ENCODE measurements at places on chromosomes 5 and 9.

DNA sequence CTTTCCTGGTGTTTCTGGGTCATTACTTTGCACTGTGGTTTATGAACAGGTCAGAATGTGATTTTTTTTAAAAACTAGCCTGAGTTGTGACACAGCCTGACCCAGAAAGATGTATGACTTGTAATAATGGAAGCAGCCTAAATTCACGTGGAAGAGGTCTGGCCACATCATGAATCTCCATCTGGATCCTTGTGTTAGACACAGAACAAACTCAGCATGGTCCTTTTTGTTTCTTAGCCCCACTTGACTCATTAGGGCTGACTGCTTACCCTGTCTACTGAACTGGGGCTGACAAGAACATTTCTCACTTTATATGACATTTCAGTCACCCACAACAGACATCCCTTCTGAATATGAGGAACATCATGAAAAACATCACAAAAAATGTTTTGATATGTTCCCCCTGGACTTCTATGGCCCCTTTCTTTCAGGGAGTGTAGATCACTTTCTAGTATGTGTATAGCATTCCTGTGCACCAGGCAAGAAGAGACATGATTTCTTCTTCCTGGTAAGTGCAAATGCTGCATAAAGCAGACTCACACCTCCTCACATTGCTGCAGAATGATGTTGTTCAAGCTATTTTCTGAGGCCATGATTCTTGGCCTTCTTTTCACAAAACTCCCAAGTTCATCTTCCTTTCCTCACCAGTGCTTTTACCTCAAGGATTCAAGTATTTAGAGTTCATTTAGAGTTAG is 52.3 kb downstream of the ZNF622 start:
- no peak for DNase-seq

GRCh38 chr5:130323804-130324454 is 419.7 kb downstream of the CHSY3 start:
- no peak for DNase-seq

DNA sequence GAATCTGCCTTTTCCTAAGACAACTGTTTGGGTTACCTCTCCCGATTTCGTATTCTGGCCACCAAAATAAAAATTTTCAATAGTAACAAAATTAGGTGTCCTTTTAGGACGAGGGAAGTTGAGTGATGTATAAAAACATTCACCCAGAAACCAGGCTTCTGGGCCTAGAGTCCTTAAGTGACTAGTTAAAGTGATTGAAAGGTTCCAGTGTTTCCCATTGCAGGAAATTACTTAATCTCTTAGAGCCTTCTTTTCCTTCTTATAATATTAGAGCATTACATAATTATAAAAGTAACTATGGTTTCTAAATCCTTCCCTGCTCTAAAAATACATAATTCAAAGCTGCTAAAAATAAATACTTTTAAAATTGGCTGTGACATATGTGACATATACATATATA is 7.3 kb downstream of the MCIDAS start:
- DNase-seq = no peak

DNA sequence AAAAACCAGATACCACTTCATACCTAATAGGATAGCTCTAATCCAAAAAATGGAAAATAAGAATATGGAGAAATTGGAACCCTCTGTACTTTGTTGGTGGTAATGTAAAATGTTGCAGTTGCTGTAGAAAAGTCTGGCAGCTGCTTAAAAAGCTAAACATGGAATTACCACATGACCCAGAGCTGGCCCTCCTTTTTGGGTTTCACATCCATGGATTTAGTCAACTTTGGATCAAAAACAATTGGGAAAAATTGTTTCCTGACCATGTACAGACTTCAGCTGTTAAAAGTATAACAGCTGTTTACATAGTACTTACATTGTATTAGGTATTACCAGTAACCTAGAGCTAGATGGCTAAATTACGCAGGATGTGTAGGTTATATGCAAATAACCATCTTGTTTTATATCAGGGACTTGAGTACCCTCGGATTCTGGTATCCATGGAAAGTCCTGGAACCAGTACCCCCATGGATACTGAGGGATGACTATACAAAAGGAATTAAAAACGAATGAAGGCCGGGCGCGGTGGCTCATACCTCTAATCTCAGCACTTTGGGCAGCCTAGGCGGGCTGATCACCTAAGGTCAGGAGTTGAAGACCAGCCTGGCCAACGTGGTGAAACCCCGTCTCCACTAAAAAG is 15.8 kb downstream of the DNAJA1 start:
- DNase-seq = no peak

DNA sequence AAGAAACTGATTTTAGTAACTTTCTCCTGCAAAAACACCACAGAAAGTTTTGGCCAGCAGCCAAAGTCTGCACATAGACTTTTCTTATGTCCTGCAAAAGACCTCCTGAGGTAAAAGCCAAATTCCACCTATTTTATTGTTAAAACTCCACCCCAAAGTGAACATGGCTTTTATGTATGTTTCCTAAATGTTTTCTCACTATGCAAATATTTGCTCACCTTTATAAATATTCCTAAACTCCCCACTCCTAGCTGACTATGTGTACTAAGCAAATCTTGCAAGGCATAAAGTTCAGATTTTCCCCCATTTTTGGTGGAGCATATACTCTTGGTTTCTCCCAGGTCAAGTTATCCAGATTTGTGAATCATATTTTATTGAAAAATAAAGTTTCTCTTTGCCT is 446.2 kb downstream of the DNAH5 start:
- no peak for DNase-seq

DNA sequence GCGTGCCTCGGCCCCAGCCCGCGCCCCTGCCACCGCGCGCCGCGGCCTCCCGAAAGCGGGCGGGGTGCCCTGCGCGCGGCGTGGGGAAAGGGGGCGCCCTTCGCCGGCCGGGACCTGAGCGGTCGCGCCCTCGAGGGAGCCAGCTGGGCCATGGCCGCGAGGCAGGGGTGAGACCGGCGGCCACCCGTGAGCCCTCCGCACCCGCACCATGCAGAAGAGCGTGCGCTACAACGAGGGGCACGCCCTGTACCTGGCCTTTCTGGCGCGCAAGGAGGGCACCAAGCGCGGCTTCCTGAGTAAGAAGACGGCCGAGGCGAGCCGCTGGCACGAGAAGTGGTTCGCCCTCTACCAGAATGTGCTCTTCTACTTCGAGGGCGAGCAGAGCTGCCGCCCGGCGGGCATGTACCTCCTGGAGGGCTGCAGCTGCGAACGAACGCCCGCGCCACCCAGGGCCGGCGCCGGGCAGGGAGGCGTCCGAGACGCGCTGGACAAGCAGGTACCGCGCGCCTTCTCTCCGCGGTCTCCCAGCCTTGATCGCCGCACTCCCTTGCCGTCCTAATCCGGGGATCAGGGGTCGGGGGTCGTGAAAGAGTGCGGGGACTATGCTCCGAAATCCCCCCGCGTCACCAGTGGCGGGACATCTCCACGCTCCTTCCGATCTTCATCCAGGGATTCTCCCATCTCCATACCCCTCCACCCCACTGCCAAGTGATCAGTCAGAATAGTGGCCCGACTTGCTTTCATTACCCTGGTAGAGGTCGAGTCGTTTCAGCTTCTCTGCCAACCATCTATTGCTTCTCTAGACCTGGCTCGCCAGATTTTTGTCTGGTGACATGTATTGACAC is 590 bp downstream of the RASGRF2 start:
- no peak for DNase-seq

GRCh38 chr5:157184117-157184670 is 3.6 kb downstream of the ITK start:
- no peak for DNase-seq

GRCh38 chr5:83547889-83548288 is 76.3 kb downstream of the VCAN start:
- no peak for DNase-seq

GRCh38 chr5:163565492-163565891 is 60.1 kb downstream of the MAT2B start:
- DNase-seq = no peak

- DNase-seq = no peak
Observed at GRCh38 chr5:113846941-113847340, 333.4 kb downstream of the YTHDC2 start.

DNA sequence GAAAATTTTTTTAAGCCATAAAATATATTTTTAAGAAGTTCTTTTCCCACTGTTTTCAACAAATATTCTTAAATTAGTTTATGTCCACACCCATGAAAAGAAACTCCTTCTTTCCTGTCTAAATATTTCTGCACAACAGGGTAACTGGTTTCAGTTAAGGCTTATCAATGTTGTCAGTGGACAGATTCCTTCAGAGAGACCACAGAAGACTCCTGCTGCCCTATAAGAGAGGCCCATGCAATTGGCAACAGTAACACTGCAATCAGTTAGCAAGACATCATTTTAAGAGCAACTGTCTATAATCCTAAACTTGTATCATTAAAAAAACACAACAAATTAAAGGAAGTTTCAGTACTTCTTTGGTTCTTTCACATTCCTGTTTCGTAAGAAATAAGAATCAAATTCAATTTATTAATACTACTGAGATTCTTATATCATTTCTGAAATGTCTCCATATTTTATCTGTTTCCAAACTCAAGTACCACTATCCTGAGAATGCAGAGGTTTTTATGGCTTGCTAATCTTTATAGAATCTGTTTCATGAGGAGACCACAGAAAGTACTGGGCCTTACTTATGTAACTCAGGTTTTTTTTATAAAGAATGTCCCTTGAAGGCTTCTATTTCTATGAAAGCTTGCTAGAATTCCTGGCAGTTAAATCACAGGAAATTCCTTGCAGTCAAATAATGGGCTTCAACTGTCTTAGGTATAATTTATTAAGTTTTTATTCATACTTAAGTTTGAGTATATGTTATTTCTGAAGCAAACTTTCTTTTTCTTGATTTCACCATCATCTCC is 240.2 kb downstream of the RFX3 start:
- DNase-seq = no peak

GRCh38 chr9:76751001-76751400 is 13.2 kb upstream of the PCA3 start:
- DNase-seq = no peak

DNA sequence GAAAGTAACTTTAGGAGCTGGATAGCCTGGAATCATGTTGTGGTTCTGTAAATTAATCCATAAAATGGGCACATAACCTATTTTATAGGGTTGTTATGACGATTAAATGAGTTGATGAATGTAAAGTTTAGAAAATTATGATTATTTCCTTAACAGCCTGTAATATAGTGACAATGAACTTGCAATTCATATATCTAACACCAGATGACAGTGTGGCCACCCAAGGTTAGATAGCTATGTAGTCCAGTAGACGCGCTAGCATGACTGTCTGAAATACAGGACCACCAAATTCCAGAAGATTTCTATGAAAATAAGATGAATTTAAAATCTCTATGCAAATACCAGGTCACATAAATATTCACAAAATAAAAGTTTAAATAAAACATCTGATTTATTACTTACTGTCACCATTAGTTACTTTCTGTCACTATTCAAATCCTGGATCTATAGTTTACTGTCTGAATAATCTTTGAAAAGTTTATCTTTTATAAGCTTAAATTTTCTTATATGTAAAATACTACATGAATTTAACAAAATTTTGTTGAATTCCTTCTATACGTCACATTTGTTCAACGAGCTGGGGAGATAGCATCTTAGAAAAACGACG is 26.1 kb upstream of the MACIR start:
- no peak for DNase-seq

DNA sequence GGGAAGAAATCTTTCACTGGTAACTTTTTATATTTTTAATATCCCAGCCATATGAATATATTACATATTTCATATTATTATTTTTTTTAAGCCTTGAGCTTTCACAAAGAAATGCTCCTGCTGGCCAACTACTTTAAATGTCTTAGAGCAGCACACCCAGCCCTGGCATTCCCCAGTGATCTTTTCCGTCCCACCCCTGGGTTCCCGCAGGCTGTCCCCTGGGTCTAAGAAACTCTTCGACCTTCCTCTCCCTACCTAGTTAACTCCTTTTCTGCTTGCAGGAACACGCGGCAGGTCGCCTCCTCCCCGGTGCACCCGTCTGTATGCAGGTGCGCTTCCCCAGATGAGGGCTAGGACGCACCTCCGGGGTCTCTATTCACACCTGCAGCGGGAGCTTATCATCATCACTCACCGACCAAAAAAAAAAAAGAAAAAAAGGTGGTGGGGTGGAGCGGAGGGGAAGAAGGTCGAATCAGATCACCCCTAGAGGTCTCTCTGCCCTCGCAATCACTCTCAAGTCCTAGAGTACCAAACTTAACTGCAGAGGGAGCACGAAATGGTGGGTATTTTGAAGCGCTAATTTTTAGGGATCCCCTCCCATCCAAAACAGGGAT is 696 bp downstream of the ZFP62 start:
- no peak for DNase-seq

GRCh38 chr9:2263665-2264064 is 248.5 kb downstream of the SMARCA2 start:
- no peak for DNase-seq

DNA sequence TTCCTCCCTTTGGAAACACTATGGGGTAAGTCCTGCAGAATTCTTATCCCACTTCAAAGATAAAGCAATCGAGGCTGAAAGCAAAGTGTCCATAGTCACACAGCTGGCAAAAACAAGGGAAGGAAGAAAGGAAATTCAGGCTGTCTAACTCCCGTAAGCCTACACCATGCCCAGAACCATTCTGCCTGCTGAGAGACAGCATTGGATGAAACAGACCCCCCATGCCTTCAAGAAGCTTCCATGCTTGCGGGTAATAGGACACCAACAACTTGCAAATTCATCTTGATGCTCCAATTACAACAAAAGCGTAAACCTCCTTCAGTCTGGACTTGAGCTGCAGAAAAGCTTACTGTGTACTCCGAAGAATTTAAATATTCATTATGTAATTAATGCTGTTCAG is 181.1 kb upstream of the WWC1 start:
- DNase-seq = no peak

DNA sequence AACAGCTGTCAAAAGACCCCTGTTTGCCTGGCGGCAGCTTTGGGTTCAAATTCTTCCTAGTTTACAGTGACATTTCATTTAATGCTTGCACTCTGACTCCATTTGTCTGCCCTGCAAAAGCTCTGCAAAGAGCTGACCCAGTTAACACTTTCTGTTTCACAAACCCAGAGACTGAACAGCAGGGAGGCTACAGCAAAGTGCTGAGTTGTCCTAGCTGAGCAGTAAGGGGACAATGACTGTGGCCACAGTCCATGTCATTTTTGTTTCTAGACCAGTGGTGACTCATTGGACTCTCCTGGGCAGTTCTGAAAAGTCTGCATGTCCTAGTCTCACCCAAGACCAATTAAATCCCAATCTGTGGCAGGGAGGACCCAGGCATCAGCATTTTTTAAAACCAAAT is 994.8 kb upstream of the WWC1 start:
- no peak for DNase-seq

- peak; percentile 96 for DNase-seq
Observed at GRCh38 chr5:37717613-37718431, 122.0 kb downstream of the GDNF start.

GRCh38 chr9:72168075-72168474 is 18.8 kb downstream of the GDA start:
- DNase-seq = no peak

GRCh38 chr5:135493406-135494180 is 41.4 kb upstream of the TIFAB start:
- peak; percentile 36 for DNase-seq

DNA sequence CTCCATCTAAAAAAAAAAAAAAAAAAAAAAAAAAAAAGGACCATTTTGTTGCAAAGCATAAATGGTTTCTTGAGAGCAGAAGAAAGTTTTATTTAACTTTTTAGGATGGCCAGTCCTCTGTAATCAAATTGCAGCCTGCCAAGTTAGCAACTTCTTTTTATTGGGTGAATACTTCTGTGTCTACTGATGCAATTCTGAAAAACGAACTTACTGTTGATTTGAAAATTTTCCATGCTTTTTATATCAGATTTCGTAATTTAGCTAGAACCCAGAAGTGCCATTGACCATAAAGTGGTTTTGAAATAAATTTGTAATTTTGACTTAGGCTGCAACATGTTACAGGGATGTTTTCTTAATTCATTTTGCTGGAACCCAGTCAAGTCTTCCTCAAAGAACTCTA is 269.1 kb upstream of the ACTBL2 start:
- no peak for DNase-seq

- no peak for DNase-seq
Observed at GRCh38 chr5:53436480-53437191, 43.8 kb upstream of the FST start.

Data from HS-27A (cell line).